ENCODE measurements at places on chromosomes 5 and 9.

DNA sequence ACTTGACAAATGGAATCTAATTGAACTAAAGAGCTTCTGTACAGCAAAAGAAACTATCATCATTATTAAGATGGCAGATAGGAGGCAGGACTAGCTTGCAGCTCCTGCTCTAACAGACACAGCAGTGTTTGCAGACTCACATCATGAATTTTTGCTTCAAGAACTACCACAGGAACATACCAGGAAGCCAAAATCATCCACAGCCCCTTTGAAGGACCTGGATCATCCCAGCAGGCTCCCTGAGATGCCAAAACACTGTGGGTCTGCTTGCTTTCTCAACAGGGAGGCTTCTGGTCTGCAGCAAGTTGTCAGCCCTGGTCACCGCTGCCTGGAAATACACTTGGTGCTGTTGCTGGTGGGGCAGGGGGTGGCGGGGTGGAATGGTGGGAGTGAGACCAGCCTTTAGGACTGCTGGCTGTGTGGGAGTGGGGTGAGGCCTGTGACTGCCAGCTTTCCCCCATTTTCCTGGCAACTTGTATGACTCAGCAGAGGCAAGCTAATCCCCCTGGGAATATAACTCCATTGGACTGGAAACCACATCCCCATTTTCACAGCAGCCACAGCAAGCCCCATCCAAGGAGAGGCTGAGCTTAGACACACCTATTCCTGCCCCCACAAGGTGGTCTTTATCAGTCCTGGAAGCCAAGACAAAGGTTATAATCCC is 533.8 kb upstream of the CYLC2 start:
- peak; percentile 66 for DNase-seq

GRCh38 chr5:133611357-133612248 is 738 bp downstream of the FSTL4 start:
- DNase-seq: no peak

GRCh38 chr9:77161191-77161590 is 16.1 kb upstream of the VPS13A start:
- no peak for DNase-seq

DNA sequence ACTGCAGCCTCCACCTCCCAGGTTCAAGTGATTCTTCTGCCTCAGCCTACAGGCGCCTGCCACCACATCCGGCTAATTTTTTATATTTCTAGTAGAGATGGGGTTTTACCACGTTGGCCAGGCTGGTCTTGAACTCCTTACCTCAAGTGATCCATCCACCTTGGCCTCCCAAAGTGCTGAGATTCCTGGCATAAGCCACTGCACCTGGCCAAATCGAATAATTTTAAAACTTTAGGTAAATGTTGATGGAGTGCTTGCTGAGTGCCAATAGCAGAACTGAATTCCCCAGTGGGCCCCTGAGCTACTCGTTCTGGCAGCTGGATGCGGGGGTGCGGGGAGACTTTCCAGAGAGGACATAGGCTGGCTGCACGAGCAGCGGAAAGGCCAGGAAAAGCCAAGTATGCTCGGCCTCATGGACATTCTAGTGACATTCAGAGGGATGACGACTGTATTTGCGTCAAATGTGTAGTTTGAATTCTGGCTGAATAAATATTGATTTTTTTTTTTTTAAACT is 16.8 kb downstream of the TRAF2 start:
- no peak for DNase-seq

DNA sequence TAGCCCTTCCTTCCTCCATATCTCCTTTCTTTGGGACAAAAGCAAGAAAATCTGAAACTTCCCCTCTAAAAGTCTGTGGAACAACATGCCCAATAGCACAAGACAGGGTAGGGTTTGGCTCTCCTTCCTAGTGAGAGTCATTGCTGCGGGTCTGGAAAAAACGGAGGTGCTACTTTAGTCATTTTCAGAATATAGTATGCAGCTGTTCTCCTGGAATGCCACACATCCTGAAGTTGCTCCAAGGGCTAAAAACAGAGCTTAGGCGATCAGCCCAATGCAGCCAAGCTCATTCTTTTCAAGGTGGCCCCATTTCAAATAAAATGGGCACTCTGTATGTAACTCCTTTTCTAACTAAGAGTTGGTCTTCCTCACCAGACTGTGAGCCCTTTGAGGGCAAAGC is 39.5 kb upstream of the MYOT start:
- no peak for DNase-seq

DNA sequence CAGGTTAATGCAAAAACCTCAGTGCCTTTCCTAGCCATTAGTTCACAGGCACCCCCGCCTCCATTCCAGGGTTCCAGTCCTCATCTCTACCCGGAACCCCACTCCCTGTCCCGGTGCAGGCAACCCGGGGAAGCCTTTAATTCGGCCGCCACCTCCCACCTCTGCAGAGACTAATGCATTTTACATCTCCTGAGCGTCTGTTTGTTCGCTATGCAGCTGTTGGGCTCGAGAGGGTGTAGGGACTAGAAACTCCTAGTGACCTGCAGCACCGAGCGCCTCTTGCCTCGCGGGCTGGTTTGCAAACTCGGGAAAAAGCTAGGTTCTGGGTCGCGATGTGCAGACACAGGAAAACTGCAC is 3.6 kb downstream of the GDNF start:
- peak; percentile 32 for DNase-seq

- peak; percentile 80 for DNase-seq
These were observed at the start of gene PRRC2B for GRCh38 chr9:131393622-131394463. Gene PRRC2B, plus strand, starts transcription at chr9:131394086. Its CDS starts 36,059 bp downstream, at chr9:131430145.

DNA sequence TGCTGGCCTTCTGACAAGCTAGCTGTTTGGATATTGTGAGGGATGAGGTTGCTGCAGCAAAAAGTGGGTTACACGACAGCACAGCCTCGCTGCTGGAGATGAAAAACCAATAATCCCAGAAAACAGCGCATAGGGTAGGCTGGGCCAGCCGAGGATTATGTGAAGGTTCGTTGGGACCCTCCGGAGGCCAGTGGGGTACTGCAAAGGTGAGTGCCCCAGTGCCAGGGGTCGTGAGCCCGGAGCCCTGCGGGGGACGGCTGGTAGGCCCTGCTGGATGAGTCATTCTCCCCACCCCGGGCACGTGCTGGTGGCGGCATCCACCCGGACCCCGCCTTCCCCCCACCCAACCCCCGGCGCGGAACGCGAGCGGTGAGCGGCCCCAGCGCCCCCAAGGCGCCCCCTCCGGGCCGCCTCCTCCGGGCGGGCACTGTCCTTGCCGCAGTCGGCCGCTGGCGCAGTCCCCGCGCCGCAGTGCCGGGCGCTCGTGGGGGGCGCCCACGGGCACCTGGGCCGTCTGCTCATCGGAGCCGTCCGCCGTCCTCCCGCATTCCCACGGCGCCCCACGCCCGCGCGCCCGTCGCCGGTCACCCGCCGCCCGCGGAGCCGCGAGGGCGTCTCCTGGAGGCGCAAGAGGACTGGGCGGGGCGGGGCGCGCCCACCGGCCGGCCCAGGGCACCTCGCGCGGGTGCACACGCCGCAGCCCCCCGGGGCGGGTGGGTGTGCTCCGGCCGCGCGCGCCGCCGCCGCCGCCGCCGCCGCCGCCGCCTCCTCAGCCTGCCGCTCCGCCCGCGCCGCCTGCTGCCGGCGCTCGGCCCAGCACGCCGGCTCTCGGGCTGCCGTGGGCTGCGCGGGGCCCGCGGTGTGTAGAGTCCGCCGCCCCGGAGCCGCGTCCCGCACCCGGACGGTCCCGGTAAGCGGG is at the start of gene PHF24:
PHF24 (plus strand) TSS at position 794 of the 919 bp plus-strand sequence. CDS start 13,014 bp downstream, outside the sequence.
- DNase-seq: no peak

All from fibroblast of upper back skin (primary cell).